ENCODE measurements at places on chromosomes 4 and X. TPM values are rescaled to one million over a fixed set of nuclear protein-coding genes. Genes with fewer than 3 reads are reported as not detected.

- H3K4me1 ChIP-seq: no peaks in the 10 kb centered on the region
- H3K4me3 ChIP-seq: no peak overlapping the region
- H3K36me3 ChIP-seq: peaks cover 19% of the 10 kb centered on the region
- H3K27me3 ChIP-seq: no peaks in the 10 kb centered on the region
- no peak for DNase-seq
Observed at GRCh38 chr4:165294907-165295306, 32.6 kb upstream of the MSMO1 start.

- H3K27ac ChIP-seq: no peak overlapping the region
- no peaks in the 10 kb centered on the region for H3K36me3 ChIP-seq
- H3K4me1 ChIP-seq: no peaks in the 10 kb centered on the region
- no peaks in the 10 kb centered on the region for H3K27me3 ChIP-seq
- no peak overlapping the region for H3K4me3 ChIP-seq
Observed at GRCh38 chr4:114349543-114350175, 248.9 kb upstream of the UGT8 start.

The SPANXN4 gene
- not detected for total RNA-seq

GRCh38 chr4:87865288-87865687 is 32.5 kb downstream of the MEPE start:
- no peaks in the 10 kb centered on the region for H3K27me3 ChIP-seq
- DNase-seq: no peak
- no peaks in the 10 kb centered on the region for H3K4me1 ChIP-seq

The NUDT9 gene
- total RNA-seq: 35.9 TPM

- no peaks in the 10 kb centered on the region for H3K4me1 ChIP-seq
- no peaks in the 10 kb centered on the region for H3K27me3 ChIP-seq
- no peak for DNase-seq
- no peak overlapping the region for H3K27ac ChIP-seq
- no peak overlapping the region for H3K4me3 ChIP-seq
Observed at GRCh38 chr4:173280998-173281397, 53.2 kb downstream of the HMGB2 start.

- no peak overlapping the region for H3K27ac ChIP-seq
- no peaks in the 10 kb centered on the region for H3K27me3 ChIP-seq
- H3K4me1 ChIP-seq: no peaks in the 10 kb centered on the region
- no peaks in the 10 kb centered on the region for H3K36me3 ChIP-seq
- no peak overlapping the region for H3K4me3 ChIP-seq
- DNase-seq: no peak
Observed at GRCh38 chr4:101689220-101689619, 101.3 kb upstream of the BANK1 start.

GRCh38 chr4:52936729-52937128 is 74.6 kb downstream of the RASL11B start:
- H3K4me3 ChIP-seq: no peak overlapping the region
- no peak overlapping the region for H3K27ac ChIP-seq
- DNase-seq: no peak
- no peaks in the 10 kb centered on the region for H3K27me3 ChIP-seq

DNA sequence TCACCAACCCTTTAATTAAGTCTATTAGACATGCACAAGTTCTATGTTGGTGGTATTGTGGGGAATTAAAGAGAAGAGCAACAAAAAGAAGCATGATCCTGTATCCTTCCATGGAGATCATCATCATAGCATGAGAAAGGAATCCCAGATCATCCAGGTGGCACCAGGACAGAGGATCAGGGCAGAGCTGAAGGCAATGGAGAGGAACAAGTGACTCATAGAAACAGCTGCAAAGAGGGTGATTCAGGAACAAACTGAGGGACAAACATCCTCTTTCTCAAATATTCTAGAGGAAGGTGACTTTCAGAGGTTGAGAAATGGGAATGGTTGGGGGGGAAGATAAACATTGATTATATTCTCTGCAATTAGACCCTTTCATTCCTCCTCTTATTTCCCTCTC is 105.5 kb upstream of the OTUD4 start:
- DNase-seq: no peak
- H3K4me3 ChIP-seq: no peak overlapping the region
- H3K36me3 ChIP-seq: no peaks in the 10 kb centered on the region
- no peak overlapping the region for H3K27ac ChIP-seq

- H3K27ac ChIP-seq: no peak overlapping the region
- DNase-seq: no peak
- H3K4me1 ChIP-seq: no peaks in the 10 kb centered on the region
- no peak overlapping the region for H3K4me3 ChIP-seq
Observed at GRCh38 chrX:124860736-124861135, 458.9 kb upstream of the TEX13C start.

GRCh38 chr4:82215039-82215438 is 158.8 kb downstream of the HNRNPD start:
- no peaks in the 10 kb centered on the region for H3K4me1 ChIP-seq
- H3K36me3 ChIP-seq: no peaks in the 10 kb centered on the region
- no peak overlapping the region for H3K4me3 ChIP-seq

The SMPX gene
- not detected for total RNA-seq

- no peak for DNase-seq
- H3K4me1 ChIP-seq: peaks cover 5% of the 10 kb centered on the region
- peaks cover 40% of the 10 kb centered on the region for H3K36me3 ChIP-seq
- no peaks in the 10 kb centered on the region for H3K27me3 ChIP-seq
- H3K4me3 ChIP-seq: no peak overlapping the region
Observed at GRCh38 chr4:1354136-1354982, 7.4 kb downstream of the UVSSA start.

DNA sequence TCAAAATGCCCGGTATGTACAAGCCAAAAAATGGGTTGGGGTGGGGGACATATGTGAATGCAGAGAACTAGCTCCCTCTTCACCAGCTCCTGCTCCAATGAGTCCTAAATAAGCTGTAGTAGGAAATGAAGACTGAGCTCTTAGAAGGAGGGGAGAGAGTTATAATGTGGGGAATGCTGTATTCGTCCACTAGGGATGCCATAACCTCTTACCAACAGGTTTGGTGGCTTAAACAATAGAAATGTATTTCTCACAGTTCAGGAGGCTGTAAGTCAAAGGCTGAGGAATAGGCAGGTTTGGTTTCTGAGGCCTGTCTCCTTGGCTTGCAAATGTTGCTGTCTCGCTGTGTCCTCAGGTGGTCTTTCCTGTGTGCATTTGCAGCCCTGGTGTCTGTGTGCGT is 4.4 kb upstream of the INPP4B start:
- no peaks in the 10 kb centered on the region for H3K27me3 ChIP-seq
- no peak overlapping the region for H3K27ac ChIP-seq
- no peaks in the 10 kb centered on the region for H3K36me3 ChIP-seq

- H3K4me1 ChIP-seq: no peaks in the 10 kb centered on the region
- peak; percentile 83 for DNase-seq
- H3K27me3 ChIP-seq: no peaks in the 10 kb centered on the region
- H3K27ac ChIP-seq: peak within 1 kb of the TSS; percentile 78
- H3K4me3 ChIP-seq: peak within 1 kb of the TSS; percentile 66
- peaks cover 9% of the 10 kb centered on the region for H3K36me3 ChIP-seq
Observed at GRCh38 chrX:49002091-49002935, at the start of gene GRIPAP1. Gene GRIPAP1 (minus strand): TSS chrX:49002264. CDS start chrX:49002229, 35 bp downstream.

DNA sequence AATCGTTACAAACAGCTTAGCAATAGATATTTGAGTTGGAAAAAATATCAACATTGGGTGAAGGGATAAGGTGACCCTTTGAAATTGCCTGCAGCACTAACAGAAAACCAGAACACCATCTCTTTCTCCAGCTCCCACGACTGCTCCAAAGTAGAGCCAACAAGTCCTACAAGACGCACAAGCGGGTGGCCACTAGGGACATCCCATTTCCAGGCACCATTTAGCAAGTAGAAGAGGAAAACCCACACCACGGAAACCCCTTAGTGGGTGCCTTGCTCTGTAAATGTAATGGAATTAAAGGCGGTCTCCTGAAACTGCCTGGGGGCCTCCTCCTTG is 1.9 kb downstream of the ARHGAP6 start:
- H3K36me3 ChIP-seq: no peaks in the 10 kb centered on the region
- no peak for DNase-seq
- peak overlapping the region; percentile 43 for H3K4me3 ChIP-seq
- peak overlapping the region; percentile 78 for H3K27ac ChIP-seq
- H3K27me3 ChIP-seq: no peaks in the 10 kb centered on the region
- H3K4me1 ChIP-seq: no peaks in the 10 kb centered on the region

DNA sequence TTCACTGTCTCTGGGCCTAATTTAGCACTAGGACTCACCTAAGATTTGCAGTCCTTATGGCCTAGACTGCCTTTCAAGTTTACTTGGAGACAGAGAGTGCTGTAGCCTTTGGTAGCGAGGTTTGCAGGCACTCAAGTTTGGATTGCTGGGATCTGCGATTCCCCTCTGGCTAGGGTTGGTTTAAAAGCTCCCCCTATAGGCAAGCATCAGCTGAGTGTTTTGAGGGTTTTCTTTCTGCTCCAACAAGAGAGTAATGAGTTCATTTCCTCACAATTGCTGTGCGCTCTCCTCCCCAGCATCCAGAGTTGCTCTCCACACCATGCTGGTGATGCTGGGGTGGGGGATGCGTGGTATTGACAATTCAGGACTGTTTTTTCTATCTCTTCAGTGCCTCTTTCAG is 206.9 kb downstream of the GLUD2 start:
- no peak for DNase-seq
- no peak overlapping the region for H3K4me3 ChIP-seq
- no peaks in the 10 kb centered on the region for H3K36me3 ChIP-seq
- no peaks in the 10 kb centered on the region for H3K27me3 ChIP-seq

DNA sequence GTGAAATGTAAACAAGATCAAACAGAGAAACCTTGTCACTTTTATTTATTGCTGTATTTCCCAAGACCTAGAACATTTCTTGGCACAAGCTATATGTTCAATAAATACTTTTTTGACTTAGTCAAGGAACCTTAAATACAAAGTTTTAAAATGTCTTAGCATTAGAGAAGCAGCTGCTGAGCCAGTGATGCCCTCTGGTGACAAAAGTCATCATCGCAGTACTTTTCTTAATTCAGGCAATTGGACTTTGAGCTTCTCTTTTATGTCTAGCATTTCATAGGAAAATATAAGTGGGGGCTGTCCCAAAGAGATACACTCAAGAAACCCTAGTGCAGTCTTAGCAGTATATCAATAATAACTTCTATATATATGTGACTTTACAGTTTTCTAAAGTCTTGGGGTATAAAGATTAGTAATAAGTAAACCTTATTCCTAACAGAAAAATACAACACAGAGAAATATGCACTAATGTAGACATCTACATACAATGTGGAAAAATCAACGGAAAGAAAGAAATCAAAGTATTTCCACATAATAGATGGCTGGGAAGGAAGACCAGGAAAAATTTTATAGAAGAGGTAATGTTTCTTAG is 118.4 kb downstream of the DTHD1 start:
- no peaks in the 10 kb centered on the region for H3K27me3 ChIP-seq
- no peaks in the 10 kb centered on the region for H3K36me3 ChIP-seq
- no peak overlapping the region for H3K4me3 ChIP-seq
- H3K4me1 ChIP-seq: no peaks in the 10 kb centered on the region

- H3K4me1 ChIP-seq: no peaks in the 10 kb centered on the region
- no peak for DNase-seq
- H3K4me3 ChIP-seq: no peak overlapping the region
- H3K27me3 ChIP-seq: no peaks in the 10 kb centered on the region
Observed at GRCh38 chr4:28350485-28350884, 1489.8 kb downstream of the STIM2 start.

The GAGE12H gene
- not detected for total RNA-seq

The ARSD gene
- 91.9 TPM for total RNA-seq

DNA sequence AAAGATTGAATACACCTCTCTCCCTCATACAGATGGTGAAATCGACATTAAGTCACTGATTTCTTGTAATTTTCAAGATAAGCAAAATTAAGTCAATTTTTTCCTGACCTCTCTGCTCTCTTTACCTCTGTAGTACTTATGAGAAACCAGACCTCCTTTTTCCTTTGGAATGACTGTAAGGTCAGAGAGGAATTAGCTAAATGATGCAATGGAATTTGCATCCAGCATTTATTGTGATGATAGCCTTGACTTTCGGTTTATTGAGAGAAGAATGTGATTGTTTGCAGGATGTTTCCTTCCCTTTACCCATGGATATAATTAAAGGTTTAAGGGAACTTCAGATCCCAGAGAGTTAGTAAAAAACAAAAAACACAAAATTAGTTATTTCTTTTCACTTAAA is 22.4 kb downstream of the STK26 start:
- H3K27ac ChIP-seq: no peak overlapping the region
- H3K4me1 ChIP-seq: no peaks in the 10 kb centered on the region
- H3K27me3 ChIP-seq: no peaks in the 10 kb centered on the region
- H3K4me3 ChIP-seq: no peak overlapping the region
- no peak for DNase-seq

The SMARCA1 gene
- 21.5 TPM for total RNA-seq

GRCh38 chr4:47374477-47374876 is 89.0 kb downstream of the COMMD8 start:
- H3K27me3 ChIP-seq: no peaks in the 10 kb centered on the region
- no peaks in the 10 kb centered on the region for H3K4me1 ChIP-seq
- no peak overlapping the region for H3K4me3 ChIP-seq
- no peaks in the 10 kb centered on the region for H3K36me3 ChIP-seq
- no peak overlapping the region for H3K27ac ChIP-seq
- no peak for DNase-seq

DNA sequence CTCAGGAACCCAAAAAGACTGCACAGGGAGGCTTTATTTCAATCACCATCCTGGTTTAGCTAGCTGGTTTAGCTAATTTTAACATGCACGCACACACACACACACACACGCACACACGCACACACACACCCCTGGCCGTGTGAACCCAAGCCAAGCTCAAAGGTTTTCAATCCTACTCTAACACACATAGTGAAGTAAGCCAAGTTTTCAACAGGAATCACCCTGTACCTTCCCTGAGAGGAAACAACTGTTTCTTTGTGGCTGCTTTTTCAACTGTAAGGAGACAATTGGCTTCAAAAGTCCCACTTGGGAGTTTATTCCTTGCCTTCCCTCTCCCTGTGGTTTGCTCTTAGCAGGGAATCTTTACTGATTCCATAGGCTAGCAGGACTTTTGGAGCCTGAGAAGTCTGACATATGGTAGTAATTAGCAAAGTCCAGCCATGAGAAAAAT is 98.9 kb upstream of the BMP3 start:
- H3K36me3 ChIP-seq: no peaks in the 10 kb centered on the region
- DNase-seq: no peak
- H3K4me1 ChIP-seq: no peaks in the 10 kb centered on the region
- H3K4me3 ChIP-seq: no peak overlapping the region

The TMEM156 gene
- total RNA-seq: not detected

- H3K4me1 ChIP-seq: no peaks in the 10 kb centered on the region
- no peak for DNase-seq
- H3K27ac ChIP-seq: no peak overlapping the region
- no peaks in the 10 kb centered on the region for H3K27me3 ChIP-seq
- peaks cover 46% of the 10 kb centered on the region for H3K36me3 ChIP-seq
Observed at GRCh38 chr4:183691897-183692296, 32.8 kb downstream of the TRAPPC11 start.

GRCh38 chr4:145979160-145979559 is 40.5 kb upstream of the ZNF827 start:
- no peak for DNase-seq
- H3K27me3 ChIP-seq: no peaks in the 10 kb centered on the region
- H3K36me3 ChIP-seq: no peaks in the 10 kb centered on the region
- no peak overlapping the region for H3K27ac ChIP-seq
- H3K4me1 ChIP-seq: no peaks in the 10 kb centered on the region

The DAPP1 gene
- total RNA-seq: not detected

All from ascending aorta (tissue), 2 donors.